ENCODE measurements at places on chromosomes 2 and 18.
A peak's percentile ranks its signal among the peaks of the same experiment; 100 is the strongest.

GRCh38 chr2:206478340-206478739 lies 35.0 kb downstream of the ADAM23 start:
- DNase-seq, result no peak

- peak; percentile 72 for DNase-seq
Measured at GRCh38 chr2:53334610-53335009, 433.0 kb upstream of the CHAC2 start.

GRCh38 chr2:62457556-62457955 lies 48.4 kb downstream of the TMEM17 start:
- DNase-seq, result no peak

DNA sequence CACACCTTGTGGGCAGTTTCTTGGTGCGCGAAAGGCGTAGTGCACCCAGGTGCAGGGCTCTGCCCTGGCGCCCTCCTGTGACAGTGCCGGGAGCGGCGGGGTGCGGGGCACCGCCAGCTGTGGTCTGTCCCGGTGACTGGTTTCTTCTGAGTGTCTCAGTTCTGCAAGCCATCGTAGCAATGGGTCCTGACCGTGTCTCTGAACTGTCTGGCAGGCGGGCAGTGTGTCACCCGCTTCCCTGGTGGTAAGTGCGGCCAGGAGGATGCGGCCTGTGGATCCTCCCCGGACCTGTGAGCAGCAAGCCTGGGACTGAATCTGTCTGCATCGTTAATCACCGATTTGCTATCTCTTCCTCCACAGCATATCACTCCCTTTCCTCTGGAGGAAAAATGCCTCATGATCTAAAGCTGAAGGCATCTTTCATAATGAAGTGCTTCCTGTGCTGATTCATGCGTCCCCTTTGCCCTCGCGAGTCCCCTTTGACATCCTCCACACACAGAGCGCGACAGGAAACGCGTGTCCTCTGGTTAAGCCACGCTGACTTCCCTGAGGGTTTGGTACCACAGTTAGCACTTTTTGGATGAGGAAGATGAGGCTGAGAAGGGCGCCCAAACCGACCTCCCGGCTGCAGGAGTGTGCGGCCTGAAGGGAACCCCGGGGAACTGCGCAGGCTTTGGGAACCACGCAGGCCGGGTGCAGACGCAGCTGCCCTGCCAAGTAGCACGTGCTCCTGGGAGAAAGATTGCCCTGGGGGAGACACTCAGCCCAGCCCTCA lies 416.0 kb upstream of the HS6ST1 start:
- DNase-seq, result no peak

DNA sequence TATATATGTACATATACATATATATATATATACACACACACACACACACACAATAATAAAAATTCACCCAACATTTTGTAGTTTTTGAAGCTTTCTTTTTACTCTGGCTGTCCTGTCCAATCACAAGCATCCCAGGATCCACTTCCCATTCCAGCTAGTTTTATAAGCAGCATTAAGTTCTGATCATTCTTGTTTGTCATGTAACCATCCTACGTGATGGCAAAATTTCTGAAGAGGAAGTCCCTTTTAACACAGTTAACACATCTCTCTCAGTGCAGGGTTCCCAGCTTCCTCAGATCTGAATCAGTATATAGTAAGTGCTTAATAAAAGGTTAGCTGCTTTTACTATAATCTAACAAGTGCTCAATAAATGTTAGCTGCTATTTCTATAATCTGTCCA lies 26.4 kb downstream of the MYOM1 start:
- DNase-seq, result no peak

- DNase-seq, result no peak
Measured at GRCh38 chr2:18560797-18561085, 288 bp upstream of the RDH14 start.
